Gastroesophageal sphincter (tissue), 4 donors: ENCODE measurements at places on chromosomes 1 and 21. TPM values are rescaled to one million over a fixed set of nuclear protein-coding genes. Genes with fewer than 3 reads are reported as not detected.

The MOB3C gene
- 22.1 TPM for total RNA-seq

The KANK4 gene
- 0.16 TPM for total RNA-seq

The GON4L gene
- total RNA-seq: 55.1 TPM

The NUDC gene
- total RNA-seq: 64.8 TPM

The OLFML2B gene
- total RNA-seq: 7.7 TPM

The NEGR1 gene
- 73.0 TPM for total RNA-seq

The LCE3A gene
- not detected for total RNA-seq

The CHODL gene
- 0.62 TPM for total RNA-seq

The SLC66A1 gene
- total RNA-seq: 8.1 TPM

DNA sequence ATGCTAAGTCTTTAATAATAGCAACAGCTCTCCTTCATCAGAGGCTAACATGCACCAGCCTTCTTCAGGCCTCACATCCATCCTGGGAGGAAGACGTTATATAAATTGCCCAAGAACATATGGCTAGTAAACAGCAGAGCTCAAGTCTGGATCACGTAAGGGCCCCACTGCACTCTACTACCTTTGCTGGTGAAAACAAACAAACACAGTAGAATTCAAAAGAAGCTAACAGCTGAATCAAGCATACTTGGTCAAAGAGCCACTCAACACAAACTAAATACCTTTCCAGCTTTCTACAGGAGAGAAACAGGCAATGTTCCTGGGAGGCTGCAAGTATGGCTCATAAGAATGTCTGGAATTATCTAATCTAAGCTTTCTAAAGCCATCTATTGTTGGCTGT, 66.0 kb downstream of the WLS start:
- ATAC-seq: no peak

GRCh38 chr1:220511785-220512184, 16.2 kb upstream of the MARK1 start:
- no peak for ATAC-seq

DNA sequence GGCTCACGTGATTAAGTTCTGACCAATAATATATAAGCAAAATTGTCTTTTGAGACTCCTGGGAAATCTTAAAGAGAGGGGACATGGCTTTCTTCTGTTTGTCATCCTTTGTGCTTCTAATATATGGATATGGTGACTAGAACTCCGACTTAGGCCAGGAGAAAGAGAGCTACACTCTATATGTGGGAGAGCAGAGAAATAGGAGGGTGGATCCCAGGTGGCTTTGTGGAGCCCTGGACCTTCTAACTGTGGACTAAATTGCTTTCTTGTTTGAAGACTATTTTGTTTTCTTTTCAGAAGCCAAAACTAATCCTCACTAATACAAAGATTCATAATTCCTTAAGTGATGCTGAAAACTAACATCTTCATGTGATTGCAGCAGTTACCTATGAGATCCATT, 75.0 kb downstream of the CENPF start:
- no peak for ATAC-seq

DNA sequence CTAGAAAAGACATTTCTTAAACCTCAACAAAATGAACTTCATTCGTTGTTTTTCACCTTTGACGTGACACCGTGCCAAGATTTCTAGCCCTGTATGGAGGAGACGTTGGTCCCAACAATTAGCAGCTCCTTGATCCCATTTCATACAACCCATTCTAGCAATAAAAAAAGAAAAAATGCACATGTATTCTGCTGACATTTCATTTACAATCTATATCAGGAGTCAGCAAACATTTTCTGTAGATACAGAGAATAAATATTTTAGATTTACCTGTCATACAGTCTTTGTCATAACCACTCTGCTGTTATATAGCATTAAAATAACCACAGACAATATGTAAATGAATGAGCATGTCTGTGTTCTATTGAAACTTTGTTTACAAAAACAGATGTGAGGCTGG, 7.0 kb upstream of the TAF1A start:
- ATAC-seq: no peak

- ATAC-seq: no peak
Measured at GRCh38 chr1:206808615-206809014, 36.3 kb upstream of the IL10 start.

GRCh38 chr1:82371844-82372498, 571.2 kb downstream of the ADGRL2 start:
- ATAC-seq: no peak

DNA sequence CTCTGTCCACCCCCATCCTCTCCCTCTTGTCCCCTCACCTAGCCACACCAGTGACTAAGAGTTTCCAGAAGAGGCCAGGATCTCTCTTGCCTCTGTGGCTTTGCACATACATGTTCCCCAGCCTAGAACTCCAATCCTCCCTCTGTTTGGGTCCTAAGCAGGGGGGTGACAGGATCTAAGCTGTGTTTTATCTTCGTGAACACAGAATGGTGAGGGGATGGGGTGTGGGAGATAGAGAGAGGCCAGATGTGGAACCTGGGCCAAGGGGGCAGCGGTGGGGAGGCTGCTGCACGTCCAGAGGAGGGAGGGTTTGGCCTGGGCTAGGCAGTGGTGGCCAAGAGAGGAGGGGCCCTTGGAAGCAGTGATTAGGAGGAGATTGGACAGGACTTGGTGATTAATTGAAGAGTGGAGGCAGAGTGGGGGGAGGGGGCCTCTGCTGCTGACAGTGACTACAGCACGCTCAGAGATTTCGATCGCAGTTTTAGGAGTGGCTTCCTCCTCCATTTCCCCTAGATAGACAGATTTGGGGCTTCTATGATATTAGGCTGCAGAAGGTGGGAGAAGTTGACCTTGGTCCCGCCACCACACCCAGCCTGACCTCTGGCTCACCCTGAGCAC, 17.1 kb upstream of the ADGRB2 start:
- ATAC-seq: no peak

- ATAC-seq: no peak
Measured at GRCh38 chr1:119532324-119532910, 25.4 kb downstream of the HSD3B1 start.

- ATAC-seq: no peak
Measured at GRCh38 chr1:85496941-85497582, 32.1 kb upstream of the DDAH1 start.

GRCh38 chr1:92980732-92981647, 19.7 kb upstream of the DIPK1A start:
- ATAC-seq: no peak

GRCh38 chr1:31811605-31812004, 4.2 kb downstream of the SPOCD1 start:
- no peak for ATAC-seq

DNA sequence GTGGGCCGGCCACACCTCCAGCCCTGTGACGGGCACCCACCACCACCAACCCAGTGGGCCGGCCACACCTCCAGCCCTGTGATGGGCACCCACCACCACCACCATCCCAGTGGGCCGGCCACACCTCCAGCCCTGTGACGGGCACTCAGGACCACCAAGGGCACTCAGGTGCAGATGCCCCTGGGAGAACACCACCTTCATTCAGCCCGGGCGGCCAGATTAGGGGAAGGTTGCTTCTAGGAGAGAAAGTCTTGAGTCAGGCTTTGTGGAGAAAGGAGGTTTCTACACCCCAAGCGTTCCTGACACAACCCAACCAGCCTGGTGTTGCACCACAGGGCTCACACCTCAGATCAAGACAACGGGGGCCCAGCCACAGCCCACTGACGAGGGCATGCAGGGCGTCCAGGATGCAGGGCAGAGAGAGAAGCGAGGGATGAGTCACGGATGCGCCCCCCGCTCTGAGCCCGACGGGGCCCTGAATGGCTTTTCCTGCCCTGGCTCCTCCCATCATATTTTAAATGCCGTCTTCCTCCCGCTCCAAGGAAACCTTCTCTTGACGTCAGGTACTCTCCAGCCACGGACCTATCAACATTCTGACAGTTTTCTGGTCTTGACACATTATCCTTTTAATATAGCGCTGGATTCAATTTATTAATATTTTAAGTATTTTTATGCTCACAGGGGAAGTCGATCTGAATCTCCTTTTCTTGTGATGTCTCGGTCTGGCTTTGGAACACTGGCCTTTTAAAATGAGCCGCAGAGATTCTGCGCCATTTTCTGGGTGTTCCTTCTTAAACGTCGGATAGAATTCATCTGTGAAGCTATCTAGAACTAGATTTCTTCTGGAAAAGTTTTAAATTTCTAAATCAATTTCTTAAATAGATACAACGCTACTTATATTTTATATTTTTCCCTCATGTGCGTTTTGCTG, 631 bp upstream of the SPATC1L start:
- ATAC-seq: peak; percentile 75

- ATAC-seq: no peak
Measured at GRCh38 chr1:118043624-118044023, 114.1 kb downstream of the WDR3 start.

GRCh38 chr1:161092621-161093028, 3.3 kb upstream of the NECTIN4 start:
- ATAC-seq: no peak

- peak; percentile 76 for ATAC-seq
Measured at GRCh38 chr1:209648931-209649776, 3.1 kb downstream of the LAMB3 start.

GRCh38 chr1:89826594-89826993, 5.8 kb downstream of the LRRC8D start:
- no peak for ATAC-seq

DNA sequence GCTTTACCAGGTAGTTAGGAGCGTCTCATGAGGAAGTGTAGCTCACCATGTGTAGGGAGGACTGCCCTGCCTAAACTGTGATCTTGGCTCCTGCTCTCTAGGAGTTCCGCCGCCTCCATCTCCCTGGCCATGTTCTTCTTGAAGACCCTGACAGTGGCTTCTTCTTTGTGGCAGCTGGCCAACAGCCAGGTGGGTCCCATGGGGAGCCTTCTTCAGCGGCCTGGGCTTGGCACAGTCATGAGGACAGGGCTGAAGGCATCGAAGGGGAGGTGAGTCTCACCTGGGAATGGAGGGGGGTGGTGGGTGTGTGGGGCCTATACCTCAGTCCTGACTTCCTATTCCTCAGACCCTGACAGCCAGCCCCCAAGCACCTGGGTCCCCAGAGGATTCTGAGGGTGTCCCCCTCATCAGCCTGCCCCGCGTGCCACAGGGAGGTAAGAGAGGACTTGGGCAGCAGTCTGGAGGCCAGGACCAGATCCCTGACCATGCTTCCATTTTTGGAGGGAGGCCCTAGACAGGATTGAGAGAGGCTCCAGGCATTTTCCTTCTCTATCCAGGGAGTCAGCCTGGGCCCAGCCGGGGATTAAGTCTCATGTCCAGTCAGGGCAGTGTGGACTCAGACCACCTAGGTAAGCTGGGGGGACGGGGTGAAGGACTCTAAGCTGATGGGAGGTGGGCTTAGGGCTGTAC, 21.4 kb downstream of the HYI start:
- ATAC-seq: no peak

DNA sequence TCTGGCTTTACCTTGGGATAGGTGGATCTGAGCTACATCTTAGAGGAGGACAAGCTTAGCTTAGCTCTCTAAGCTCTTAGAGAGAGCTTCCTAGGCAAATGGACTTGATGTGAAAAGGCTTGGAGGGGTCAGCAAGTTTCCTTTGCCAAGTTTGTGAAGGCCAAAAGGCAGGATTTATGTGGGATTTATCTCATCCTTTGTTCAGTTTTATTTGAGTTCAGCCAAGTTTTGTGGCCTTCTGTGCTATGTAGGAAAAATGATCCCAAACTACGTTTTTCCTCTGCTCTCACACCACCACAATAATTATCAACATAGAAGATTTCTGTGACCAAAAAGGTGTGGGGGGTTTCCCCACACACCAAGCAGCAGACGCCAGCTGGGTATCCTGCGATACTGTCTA, 26.0 kb upstream of the RNF11 start:
- ATAC-seq: no peak
